A549 (cell line): ENCODE measurements at places on chromosomes 5 and 9.
A peak's percentile ranks its signal among the peaks of the same experiment; 100 is the strongest.

GRCh38 chr5:88060194-88060593 lies 208.5 kb downstream of the TMEM161B start:
- DNase-seq: no peak

- DNase-seq: no peak
Measured at GRCh38 chr5:170190436-170191134, 42.2 kb upstream of the C5orf58 start.

GRCh38 chr9:20426019-20426418 lies 196.3 kb downstream of the MLLT3 start:
- DNase-seq: no peak

- no peak for DNase-seq
Measured at GRCh38 chr5:143665866-143666265, 146.1 kb upstream of the HMHB1 start.

- DNase-seq: peak; percentile 42
Measured at GRCh38 chr5:57221049-57221568, 47.2 kb downstream of the GPBP1 start.

DNA sequence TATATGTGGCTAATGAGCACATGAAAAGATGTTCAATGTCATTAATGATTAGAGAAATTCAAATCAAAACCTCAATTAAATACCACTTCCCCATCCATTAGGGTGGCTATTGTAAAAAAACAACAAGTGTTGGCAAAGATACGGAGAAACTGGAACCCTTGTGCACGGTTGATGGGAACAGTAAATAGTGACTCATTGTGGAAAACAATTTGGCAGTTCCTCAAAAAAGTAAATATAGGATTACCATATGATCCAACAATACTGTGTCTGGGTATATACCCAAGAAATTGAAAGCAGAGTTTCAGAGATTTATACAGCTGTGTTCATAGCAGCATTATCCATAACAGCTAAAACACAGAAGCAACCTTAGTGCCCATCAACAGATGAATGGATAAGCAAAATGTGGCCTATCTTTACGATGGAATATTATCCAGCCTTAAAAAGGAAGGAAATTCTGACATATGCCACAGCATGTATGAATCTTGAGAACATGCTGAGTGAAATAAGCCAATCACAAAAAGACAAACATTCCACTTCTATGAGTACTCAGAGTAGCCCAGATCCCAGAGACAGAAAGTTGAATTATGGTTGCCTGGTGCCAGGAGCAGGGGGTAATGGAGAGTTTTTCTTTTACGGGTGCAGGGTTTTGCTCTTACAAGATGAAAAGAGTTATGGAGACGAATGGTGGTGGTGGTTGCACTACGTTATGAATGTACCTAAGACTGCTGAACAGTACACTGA lies 41.4 kb upstream of the LRRC14B start:
- DNase-seq: peak; percentile 27

DNA sequence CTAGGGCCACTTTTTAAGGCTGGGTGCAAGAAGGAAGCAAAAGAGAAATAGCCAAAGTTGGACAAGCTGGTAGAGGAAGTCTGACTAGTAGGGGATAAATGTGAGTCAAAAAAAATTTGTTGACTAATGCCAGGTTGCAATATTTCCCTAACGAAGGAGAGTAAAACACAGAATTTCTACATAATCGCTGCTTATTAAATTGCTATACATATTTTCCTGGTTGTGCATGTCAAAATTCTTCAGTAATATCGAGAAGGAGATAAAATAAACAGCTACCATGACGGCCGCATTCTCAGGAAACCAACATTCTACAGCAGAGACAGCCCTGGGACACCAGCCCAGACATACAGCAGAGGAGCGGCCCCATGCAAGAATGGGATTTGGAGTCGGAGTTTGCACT lies 148.3 kb downstream of the ESM1 start:
- DNase-seq: no peak

- DNase-seq: no peak
Measured at GRCh38 chr9:131661568-131662288, 78.1 kb downstream of the RAPGEF1 start.

GRCh38 chr5:146890066-146890465 lies 11.5 kb upstream of the PPP2R2B start:
- no peak for DNase-seq

DNA sequence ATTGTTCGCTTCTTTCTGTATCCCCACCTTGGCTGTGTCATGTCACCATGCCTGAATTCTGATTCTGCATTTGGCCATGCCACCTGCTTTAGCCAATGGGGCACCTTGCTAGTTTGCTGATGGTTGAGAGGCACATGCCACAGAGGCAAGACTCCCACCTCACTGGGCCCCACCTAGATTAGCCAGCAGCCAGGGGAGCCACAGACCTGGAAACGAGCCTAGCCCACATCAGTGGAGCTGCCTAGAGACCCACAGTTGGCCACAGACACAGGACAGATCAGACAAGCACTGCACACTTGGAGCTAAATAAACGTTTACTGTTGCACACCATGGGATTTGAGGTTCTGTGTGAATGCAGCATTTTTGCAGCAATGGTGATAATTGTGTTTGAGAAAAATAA lies 252.1 kb downstream of the LURAP1L start:
- DNase-seq: no peak

DNA sequence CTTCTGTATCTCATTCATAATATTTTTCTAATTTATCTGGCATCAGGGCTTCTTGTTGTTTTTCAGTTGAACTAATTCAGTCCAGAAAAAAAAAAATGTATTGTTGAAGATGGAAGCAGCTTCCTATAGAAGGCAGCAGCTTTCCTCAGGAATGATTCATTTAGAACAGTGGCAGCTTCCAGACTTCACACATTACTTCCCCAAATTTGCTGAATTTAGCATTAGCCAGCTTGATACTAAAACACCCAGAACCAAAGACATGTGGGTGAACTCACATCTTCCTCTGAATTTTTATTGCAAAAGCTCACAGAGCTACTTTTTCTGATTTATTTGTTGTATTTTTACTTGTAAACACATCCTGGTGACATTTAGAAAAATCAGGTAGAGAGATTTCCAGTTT lies 53.8 kb downstream of the HCN1 start:
- no peak for DNase-seq

DNA sequence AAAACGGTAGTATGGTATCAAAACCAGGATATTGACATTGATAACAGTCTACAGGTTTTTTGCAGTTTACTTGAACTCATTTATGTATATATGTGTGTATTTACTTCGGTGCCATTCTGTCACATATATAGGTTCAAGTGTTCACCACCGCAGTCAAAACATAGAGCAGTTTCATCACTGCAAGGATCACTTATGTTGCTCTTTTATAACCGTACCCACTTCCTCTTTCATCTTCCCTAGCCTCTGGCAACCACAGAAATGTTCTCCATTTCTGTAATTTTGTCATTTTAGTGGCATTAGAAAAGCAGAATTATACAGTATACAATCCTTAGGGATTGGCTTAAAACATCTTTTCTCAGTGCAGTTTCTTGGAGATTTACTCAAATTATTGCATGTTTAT lies 90.3 kb downstream of the SH3GL2 start:
- DNase-seq: no peak

GRCh38 chr5:83937837-83938236 lies 217.2 kb upstream of the HAPLN1 start:
- no peak for DNase-seq

GRCh38 chr9:124306098-124306735 lies 48.5 kb downstream of the NEK6 start:
- peak; percentile 82 for DNase-seq

- no peak for DNase-seq
Measured at GRCh38 chr9:103474156-103474555, 479.0 kb downstream of the CYLC2 start.

DNA sequence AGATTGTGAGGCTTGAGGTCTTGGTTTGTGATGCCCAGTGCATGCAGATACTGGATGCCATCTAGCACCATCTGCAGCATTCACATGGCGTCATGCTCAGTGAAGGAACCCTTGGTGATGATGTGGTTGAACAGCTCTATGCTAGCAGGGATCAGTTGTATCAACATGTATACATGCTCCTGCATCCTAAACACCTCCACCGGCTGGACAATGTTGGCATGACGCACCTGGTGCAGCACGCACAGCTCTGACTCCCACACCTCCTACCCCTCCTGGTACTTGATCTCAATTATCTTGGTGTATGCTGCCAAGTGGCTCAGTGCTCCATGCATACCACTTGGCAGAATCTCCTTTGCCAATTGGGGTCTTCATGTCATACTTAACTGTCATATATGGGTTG lies 49.1 kb downstream of the MTREX start:
- DNase-seq: no peak

- no peak for DNase-seq
Measured at GRCh38 chr9:114958021-114958843, 27.8 kb upstream of the TNFSF8 start.

GRCh38 chr5:16378762-16379161 lies 86.8 kb downstream of the ZNF622 start:
- no peak for DNase-seq

DNA sequence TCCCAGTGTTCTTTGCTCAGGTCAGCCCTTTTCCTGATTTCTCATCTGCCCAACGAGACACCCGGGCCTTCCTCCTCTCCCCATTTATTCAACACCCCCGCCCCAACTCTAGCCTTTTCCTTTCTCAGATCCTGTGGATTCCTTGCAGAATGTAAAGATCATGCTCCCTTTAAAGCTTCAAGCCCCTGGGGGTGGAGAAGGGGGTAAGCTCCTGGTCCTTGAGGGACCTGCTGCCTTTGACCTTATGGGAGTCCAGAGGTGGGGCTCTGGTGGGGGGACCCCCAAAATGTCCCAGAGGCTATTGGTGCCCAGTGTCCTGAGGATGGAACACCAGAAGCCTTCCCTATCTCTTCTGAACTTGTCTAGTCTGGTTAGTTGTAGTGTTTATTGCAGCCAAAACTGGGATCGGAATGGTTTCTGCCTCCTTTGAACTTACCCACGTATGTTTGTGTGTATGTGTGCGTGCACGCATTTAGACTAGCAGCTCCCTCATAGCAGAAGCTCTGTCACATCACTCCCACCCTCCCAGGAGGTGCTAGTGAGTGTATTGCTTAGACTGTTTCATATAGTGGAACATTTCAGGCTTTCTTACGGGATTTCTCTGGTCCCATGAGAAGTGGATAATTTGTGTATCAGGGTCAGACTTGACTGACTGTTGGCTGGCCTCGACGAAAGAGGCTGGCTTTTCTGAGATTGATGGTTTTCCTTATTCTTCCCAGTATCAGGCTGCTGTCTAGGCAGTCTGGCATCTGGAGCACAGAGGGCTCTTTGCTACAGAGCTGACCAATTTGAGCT lies 1.1 kb downstream of the GALNT10 start:
- DNase-seq: no peak

GRCh38 chr9:127680846-127681245 lies 25.9 kb upstream of the CFAP157 start:
- no peak for DNase-seq

DNA sequence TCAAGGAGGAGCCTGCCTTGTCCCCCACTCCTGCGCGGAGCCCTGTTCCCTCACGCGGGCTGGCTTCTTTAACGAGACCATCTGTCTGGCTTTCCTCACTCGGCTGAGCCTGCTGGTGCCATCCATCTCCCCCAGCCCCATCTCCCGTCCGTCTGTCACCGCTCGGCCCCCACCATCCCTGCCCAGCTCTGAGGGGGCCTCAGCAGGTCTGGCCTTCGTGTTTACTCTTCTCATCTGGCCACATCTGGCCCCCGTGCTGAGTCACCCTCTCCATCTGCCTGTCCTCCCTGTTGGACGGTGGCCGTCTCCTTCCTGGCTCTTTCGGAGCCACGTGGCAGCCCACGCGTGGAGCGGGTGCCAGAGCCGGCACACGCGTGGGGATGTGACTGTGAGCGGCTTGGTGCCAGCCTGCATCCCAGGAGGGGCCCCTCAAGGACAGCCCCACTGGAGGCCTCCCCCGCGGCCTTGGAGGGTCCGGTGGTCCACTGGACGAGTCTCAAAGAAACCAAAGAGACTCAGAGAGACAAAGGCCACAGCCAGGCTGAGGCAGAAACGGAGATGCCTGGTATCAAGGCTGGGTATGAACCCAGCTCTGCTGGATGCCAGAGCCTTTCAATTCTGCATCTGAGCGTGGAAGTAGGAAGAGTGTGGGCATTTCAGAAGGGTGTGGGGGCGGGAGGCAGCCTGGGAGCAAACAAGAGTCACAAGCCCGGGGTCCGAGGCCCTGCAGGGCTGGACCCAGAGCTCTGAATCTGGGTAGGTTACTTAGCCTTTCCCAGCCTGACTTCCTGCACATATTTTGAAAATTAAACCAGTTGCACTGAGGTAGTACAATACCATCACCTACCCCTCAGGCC lies 76.7 kb upstream of the UNC5A start:
- DNase-seq: no peak

- no peak for DNase-seq
Measured at GRCh38 chr5:14016549-14016948, 72.1 kb upstream of the DNAH5 start.

DNA sequence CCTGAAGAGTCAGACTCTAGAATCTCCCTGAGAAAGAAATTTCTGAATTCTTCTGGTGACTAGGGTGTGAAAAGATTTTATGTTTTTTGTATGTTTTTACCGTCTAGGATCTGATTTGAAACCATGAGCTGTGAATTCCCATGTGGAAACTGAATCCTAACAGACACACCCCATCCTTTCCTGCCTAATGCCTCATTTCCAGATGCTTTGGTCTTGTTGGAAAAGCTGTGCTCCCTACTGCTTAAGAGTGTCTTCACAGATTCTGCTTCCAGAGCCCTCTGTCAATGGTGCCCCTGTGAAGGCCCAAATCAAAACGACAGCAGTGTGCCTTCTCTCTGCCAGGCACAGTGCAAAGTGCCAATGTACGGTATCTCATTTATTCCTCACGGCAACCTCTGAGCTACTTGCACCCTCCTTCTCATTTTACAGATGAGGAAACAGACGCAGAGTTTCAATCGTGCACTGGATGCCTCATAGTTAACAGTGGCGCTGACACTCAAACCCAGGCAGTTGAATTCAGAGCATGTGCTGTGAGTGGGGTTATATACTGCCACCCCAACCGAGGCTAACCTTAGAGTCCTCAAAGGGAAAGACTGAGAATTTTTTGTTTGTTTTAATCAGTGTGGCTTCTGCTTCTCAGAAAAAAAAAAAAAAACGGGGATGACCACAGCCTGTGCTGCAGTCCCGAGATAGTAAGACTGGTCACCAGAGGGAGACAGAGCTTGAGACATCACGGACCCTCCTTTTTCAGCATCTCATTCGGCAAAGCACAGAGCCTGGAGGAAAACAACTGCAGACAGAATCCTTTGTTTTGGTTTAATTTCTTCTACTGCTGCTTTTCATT lies 188.4 kb downstream of the SNCAIP start:
- peak; percentile 56 for DNase-seq

DNA sequence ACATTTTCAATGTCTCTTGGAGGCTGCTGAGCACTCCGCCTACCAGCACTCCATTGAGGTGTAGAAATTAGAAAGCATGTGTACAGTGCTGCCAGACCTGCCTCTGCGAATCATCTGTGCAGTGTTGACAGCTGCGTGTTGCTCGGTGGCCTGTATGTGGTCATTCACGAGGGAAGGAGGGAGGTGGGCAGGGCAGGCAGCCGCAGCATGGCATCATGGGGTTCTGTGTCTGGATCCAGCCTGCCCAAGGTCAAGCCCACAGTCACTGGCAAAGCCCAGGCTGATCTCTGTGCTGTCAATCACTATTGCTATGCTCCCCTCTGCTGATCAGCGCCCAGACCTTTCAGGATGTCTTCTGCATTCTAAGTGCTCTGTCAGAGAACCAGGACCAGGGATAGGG lies 8.0 kb upstream of the PDZD2 start:
- DNase-seq: no peak

- peak; percentile 43 for DNase-seq
Measured at GRCh38 chr5:77437194-77437593, 54.9 kb downstream of the WDR41 start.

GRCh38 chr5:34511915-34512314 lies 144.2 kb upstream of the RAI14 start:
- DNase-seq: no peak

GRCh38 chr9:124012368-124013301 lies 1.1 kb downstream of the LHX2 start:
- no peak for DNase-seq
